ENCODE measurements at places on chromosomes 5 and 9.

DNA sequence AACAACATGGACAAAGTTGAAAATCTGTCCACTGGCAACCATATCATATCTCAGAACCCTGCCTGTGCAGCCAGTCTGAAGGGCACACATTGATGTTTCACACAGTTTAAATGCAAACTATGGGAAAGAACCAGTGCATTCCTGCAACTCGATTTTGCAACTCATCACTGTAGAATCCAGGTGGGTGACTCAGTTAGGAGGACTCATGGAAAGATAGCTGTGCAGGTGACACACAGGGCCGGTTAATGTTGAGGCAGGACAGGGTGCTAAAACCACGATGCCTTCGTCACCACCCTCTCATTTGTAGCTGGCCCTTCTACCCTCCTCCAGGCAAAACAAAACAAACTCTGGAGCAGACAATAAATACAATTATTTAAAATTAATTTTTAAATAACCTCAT is 62.8 kb downstream of the TLE1 start:
- DNase-seq: no peak

- DNase-seq: peak; percentile 42
Measured at GRCh38 chr5:2710910-2711309, 40.6 kb downstream of the IRX2 start.

DNA sequence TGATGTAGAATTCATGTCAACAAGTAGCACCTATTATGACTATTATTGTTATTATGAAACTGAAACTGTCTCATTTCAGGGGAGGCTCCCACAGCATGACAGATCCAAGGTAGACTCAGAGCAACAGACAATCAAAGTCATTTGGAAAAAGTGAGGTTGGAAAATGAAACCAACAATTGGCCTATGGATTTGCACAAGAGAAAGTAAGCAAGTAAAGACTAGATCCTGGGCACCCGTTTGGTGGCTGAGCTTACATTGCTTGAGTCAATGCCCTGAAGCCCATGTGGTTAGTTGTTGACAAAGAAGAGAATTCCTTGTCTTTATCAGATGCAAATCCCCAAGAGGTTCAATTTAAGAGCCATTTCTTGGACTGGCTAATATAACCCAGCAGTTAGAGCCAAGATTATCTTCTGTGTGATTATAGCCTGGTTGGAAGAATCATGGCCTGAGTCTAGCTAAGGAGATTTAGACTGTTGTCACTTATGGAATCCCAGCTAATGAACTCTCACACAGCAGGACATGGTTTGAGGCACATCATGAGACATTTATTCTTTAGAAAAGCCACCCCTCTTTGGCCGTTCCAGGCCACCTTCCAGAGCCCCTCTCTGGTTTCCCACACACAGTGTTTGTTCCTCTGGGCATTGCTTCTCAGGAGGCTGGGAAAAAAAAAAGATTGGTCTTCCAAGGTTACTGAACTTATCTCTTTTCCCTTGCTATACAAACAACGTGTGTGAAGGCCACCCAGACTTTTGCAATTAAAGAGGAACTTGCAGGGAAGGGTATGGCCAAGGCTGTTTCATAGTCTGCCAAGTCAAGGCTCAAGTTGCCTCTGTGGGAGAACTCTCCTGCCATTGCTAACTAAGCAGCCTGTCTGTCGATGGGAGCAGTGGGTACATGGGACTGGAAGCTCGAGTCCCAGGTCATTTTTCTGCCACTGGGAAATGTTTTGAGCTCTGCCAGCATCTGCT is 399.5 kb downstream of the ENC1 start:
- no peak for DNase-seq

GRCh38 chr5:178590141-178590923 is at the start of gene COL23A1:
Gene COL23A1 (minus strand): TSS chr5:178590393.
- peak; percentile 54 for DNase-seq

GRCh38 chr5:167413506-167413905 is 877.9 kb upstream of the WWC1 start:
- no peak for DNase-seq

GRCh38 chr9:134318481-134318891 is 7.8 kb upstream of the RXRA start:
- no peak for DNase-seq

- DNase-seq: peak; percentile 51
Measured at GRCh38 chr5:157100140-157100679, 8.6 kb downstream of the HAVCR2 start.

GRCh38 chr5:29902859-29903258 is 1290.6 kb upstream of the CDH6 start:
- no peak for DNase-seq

GRCh38 chr9:87212605-87213021 is 265.3 kb upstream of the GAS1 start:
- no peak for DNase-seq

DNA sequence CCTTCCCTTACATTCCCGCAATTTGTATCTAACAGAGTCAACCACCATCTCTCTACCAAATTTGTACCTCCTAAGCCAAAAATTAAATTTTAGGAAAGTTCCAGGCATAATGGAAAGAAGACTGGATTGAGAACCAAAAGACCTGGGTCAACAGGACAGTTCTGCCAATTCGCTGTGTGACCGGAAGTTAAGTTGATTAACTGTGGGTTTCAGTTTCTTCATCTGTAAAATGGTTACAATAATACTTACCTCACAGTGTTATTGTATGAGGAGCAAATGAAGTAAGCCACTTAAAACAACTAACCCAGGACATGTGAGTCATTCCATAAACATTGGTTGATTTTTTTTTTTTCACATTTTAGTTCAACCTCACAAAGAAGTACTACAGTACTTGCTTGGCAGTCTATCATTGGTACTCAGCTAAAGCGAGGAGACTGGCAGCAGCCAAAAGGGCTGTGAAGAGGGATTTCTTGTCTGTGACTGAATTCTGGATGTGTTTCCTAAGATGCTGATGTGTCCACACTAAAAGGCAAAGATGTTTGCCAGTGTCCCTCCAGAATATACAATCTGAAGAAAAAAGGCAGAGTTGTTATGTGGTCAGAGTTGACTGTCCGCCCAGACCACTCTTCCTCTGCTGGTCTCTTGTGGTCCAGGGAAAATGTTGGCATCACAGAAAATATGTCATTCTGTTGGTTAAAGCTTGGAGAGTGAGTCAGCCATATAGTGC is 198.6 kb downstream of the TLE1 start:
- peak; percentile 59 for DNase-seq

GRCh38 chr9:92762781-92763708 is 1.6 kb downstream of the BICD2 start:
- DNase-seq: no peak

DNA sequence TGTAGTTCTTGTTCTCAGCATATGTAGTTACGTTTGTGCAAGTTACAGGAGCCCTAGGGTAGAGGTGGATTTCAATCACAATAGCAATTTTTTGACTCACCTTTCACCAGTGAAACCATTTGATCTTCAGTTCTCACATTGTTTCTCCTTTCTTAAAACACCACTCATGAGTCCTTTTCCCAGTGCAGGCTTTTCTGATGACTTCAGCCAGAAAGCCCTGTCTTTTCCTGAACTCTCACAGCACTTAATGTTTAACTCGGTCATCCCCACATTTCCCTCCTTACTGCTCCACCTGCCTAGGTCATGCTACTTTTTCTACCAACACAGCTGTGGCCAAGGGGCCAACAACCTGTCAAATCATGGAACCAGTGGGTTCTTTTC is 37.9 kb downstream of the ARHGEF28 start:
- no peak for DNase-seq

- no peak for DNase-seq
Measured at GRCh38 chr5:2388571-2388970, 362.9 kb downstream of the IRX2 start.

DNA sequence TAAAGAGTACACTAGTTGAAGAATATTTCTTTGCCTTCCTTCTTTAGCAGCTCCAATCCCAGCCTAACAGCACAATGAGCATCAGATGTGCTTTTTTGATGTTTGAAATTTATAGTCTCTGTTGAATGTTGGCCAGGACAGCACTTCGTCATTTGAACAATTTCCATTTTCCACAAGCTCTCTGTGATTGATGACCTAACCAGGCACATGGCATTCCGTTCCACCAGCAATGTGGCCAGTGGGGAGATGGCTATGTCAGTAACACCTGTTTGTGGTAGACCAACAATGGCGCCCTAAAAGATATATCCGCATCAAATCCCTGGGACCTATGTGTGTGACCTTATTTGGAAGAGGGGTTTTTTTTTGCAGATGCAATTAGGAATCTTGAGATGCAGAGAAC is 66.8 kb downstream of the PALM2AKAP2 start:
- no peak for DNase-seq
